Heart left ventricle (tissue), 16 donors: ENCODE measurements at places on chromosomes 7 and 10.

GRCh38 chr10:2251631-2252030 lies 514.3 kb upstream of the ADARB2 start:
- no peak for DNase-seq

DNA sequence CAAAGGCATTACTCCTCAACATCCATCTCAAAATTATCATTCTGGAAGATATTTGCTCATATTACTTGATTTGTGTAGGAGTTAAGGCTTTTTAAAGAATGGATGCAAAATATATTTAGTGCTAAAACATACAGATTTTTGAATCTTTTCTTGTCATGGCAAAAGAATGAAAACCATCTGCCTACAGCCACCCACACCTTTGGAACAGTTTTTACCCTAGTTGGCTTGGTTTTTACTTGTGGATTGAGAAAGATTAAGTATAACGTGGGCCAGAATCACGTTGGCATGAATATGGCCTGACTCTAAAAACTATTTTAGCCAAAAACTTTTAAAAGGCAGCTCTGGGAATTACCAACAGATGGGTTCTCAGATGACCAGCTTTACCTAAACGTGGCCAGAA lies 128.2 kb downstream of the SPAG6 start:
- DNase-seq, result no peak

DNA sequence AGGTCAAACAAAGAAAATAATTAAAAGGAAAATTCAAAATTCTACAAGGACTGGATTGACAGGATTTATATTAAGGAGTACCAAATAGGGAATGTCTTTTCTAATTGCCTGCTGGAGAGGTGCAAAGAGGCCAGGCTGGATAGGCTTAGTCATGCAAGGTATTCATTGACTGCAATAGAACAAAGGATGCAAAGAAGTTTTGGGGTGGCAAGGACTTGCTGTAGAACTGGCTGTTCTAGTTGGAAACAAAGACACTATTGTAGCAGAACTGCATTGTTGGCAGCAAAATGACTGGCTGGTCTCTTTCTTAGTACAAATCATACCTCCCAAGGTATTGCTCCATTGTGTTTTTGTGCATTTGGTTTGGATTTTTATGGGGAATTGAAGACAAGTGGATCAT lies 10.1 kb downstream of the ITGB8 start:
- no peak for DNase-seq

- no peak for DNase-seq
These were observed 28.7 kb downstream of the SLC29A3 start for GRCh38 chr10:71347587-71348395.

GRCh38 chr10:2837674-2838073 lies 229.7 kb upstream of the PFKP start:
- DNase-seq, result no peak

GRCh38 chr7:114569220-114569619 lies 154.6 kb downstream of the FOXP2 start:
- no peak for DNase-seq

DNA sequence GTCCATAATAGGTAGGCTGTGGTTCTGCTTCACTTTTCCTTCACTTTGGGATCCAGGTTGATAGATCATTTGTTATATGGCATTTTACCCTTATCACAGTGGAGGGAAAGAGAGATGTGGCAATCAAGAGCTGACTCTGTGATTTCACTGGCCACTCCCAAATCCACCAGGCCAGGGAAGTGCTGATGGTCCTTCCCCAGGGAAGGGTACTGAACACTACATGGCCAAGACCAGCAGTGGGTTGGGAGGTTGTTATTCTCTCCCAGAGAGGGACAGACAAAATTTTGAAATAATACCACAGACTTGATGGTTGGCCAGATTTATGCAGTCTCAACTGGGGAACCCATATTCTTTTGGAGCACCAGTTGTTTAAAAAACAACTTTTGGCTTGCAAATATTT lies 102.5 kb downstream of the SND1 start:
- DNase-seq, result no peak

DNA sequence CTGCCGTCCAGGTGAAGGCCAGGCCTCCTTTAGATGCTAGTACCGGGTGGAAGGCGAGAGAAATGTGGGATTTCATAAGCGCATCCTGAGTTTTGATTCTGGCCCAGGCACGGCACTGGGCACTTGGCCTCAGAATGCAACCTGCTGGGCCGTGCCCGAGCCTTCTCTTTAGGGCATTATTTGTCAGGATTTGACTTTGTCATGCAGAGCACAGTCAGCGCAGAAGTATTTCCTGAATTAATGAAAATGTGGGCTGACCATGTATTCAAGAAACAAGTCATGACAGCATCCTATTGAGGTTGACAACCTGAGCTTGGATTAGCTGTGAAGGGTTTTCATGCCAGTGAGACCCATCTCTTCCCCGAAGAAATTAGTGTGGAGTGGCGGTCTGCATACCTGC lies 34.4 kb downstream of the RCC1L start:
- no peak for DNase-seq

- DNase-seq, result no peak
These were observed 107.8 kb downstream of the ADARB2 start for GRCh38 chr10:1629326-1630198.

DNA sequence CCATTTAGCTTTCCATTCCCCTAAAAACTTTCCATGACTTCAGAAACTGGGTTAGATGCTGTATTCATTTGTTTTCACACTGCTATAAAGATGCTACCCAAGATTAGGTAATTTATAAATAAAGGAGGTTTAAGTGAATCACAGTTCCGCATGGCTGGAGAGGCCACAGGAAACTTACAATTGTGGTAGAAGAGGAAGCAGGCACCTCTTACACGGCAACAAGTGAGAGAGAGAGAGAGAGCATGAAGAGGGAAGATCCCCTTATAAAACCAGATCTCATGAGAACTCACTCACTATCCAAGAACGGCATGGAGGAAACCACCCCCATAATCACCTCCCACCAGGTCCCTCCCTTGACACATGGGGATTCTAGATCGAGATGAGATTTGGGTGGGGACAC lies 336.8 kb downstream of the TFEC start:
- DNase-seq, result no peak

DNA sequence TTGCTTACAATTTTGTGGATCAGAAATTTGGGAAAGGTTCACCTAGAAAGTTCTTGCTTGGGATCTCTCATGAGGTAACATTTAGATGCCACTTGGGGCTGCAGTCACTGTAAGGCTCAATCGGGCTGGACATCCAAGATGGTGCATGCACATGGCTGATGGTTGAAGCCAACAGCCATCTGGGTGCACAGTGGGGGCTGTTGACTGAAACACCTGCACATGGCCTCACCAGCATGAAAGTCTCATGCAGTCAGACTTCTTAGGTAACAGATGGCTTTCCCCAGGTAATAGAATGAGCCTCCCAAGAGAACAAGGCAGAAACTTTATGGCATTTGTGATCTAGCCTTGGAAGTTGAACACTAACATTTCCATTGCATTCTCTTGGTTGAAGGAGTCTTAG lies 740.7 kb upstream of the AUTS2 start:
- DNase-seq, result no peak

DNA sequence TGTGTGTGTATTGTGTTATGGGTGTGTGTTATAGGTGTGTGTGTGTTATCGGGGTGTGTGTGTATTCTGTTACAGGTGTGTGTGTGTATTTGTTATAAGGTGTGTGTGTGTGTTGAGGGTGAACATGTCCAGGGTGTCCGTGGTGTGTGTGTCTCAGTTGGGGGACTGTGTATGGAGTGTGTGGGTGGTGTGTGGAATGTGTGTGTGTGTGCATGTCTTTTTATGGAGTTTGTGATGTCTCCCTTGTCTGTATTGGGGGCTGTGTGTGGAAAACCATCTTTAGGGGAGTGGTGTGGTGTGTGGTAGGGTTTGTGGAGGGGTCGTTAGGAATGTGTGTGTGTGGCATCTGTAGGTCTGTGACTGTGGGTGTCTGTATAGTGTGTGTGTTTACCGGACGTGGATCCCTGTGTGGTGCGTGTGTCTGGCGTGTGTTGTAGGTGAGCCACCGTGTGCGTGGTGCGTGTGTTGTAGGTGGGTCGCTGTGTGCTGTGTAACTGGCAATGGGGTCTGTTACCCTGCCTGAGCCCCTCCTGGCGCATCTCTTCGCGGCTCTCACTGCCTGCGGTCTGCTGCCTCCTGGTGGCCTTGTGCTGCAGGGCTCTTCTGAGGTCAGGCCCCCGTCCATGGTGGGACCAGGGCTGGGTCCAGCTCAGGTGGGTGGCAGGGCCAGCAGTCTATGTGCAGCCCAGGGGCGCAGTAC lies 61.7 kb downstream of the PALD1 start:
- no peak for DNase-seq

DNA sequence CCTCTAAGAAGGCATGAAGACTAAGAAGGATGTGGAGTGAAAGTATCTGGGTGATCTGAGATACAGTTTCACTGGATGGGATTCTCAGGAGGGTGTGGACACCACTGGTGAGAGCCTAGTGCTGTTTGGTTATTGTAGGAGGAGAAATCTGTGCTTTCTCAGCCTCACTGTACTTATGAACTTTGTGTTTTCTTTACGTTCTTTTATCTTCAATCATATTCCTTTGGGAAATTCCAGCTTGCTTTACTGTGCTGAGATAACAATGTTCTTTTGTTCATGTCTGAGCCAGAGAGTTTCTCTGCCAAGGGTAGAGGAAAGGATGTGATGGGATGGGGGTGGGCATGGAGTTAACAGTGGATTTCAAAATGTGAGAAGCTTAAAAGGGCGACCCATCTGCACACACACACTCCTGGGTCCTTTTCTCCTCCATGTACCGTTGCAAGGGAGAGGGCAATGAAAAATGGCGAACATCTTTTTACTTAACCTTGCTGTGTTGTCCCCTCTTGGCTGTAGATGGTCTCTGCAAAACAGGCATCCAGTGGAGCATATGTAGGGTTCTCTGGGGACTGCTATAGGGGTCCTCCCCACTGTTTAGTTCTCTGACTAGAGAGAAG lies 25.0 kb upstream of the TAX1BP1 start:
- no peak for DNase-seq

DNA sequence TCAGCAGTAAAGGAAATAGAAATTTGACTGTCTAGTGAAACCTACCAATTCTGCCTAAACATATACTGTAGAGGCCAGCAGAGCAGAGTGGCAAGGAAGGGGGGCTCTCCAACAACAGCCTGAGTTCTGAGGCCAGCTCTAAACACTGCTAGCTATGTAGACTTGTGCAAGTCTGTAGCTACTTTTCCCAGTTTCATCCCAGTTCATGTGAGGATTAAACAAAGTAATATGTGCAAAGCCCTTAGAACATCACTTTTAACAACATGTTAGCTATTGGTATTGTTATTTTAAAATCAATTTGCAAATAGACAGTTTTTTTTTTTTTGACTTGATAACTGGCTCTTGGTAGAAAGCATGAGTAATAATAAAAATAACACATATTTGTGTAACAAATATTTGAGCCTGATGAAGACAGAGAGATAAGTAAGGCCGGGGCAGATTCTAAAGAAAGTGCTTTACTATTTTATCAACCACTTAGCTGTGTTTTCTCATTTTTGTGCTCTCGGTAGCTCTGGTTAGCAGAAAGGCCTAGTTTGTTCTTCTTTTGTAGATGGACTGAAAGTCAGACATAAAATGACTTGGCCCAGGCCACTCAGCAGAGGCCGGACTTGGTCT lies 9.3 kb downstream of the CHST12 start:
- no peak for DNase-seq

DNA sequence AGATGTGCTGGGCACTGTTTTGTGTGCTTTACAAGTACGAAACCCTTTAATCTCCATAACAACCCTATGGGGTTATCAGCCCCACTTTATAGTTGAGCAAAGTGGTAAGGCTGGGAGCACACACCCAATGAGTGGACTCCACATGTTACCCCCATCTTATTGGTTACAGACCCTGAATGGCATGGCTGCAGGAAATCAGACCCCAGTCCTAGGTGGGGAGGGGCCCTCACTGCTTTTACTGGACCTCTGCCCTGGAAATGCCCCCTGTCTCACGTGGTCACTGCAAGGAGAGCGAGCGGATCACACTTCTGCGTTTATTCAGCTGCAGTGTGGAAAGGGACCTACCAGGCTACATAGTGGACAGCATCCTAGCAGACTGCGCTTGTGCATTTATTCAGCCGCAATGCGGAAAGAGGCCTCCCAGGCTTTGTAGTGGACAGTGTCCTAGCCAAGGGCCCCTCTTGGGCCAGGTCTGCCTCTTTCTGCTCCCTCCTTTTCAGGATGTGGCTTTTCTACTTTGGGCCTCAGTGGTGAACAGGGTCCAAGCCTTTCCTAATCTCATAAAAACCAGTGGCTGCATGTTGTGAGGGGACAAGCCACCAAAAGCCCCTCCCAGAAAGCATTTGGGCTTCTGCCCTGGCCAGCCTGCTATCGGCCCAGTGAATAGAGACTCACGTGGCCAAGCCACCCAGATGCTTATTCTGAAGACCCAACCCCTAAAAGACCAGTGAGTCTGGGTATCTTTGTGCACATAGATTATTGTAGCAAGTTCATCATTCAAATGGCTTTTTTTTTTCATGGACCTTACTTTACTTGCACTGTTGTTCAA lies 405.7 kb upstream of the RNF32 start:
- no peak for DNase-seq

DNA sequence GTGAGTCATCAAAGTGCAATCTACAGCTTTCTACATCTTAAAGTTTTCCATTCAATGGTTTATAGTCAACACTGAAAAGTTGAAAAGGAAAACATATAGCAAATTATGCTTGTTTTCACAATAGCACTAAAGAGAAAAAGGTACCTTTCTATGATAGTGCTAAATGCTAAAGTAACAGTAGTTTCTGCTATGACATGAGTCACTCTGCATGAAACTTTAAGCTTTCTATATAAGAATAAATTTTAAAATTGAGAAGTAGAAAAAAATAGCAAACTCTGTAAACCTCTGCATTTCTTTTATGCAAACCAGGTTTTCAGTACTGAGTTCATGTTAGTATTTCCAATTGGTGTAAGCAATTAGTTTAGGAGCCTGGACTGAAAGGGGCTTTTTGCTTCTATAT lies 31.2 kb upstream of the TMEM168 start:
- no peak for DNase-seq

DNA sequence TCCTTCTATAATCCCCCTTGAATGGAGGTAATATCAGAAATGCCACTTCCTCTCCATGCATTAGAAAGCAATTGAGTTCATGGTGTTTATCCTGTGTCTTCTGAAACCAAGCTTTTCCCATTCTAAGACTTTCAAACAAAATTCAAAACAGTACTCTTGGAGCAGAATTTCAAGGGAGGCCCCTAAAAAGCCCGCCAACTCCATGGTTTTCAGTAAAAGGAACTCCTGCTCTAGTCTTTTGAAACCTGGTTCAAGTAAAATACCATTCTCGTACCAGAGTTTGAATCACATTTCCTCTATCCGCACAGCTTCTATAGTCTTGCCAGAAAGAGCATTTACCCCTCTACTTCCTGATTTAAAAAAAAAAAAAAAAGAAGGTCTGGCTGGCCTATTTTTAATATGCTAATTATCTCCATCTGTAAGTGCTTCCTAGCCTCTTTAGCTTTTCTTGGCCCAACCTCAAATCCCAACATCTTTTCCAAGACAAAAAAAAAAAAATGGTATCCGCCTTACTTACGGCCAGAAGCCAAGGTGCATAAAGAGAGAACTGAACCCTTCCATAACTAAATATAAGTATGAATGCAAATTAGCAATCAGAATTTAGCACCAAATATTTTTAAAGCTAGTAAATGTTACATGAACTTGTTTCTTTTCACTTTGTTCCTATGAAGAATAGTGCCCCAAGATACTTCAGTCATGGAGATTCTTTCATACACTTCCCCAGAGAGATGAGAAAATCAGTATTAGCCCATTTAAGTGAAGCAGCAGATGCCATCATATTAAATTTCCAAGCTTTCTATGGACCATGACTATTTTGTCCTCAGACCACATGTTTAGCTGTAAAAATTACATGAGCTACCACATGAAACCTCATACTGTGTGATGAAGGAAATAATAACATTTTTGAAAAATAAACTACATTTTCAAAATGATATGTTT lies 199.9 kb upstream of the FAM3C start:
- DNase-seq, result no peak

GRCh38 chr7:13169356-13169755 lies 481.9 kb downstream of the ARL4A start:
- DNase-seq, result no peak
